ENCODE measurements at places on chromosomes 16 and 17.

DNA sequence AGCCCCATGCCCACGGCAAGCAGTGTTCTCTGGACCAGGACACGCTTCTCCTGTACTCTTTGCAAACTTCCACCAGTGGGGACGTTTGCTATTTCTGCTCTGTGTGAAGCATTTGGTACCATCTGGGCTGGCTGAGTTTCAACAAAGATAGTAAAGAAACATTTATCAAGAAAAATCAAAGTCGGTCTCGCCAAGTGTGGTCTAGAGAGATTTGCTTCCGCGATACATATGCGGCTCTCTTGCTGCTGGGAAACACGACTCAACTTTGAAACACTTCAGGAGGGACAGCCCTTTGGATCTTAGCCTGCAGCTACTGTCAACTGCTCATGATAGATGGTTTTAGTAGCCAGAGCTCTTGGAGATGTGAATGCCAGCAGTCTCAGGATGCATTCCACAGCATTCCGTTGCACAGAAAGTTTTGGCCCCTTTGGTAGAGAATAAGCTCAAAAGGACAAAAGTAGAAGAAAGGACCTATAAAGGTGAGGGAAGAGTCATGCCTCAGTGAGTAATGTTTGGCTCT, 168.2 kb upstream of the CACNG3 start:
- no peak for DNase-seq

DNA sequence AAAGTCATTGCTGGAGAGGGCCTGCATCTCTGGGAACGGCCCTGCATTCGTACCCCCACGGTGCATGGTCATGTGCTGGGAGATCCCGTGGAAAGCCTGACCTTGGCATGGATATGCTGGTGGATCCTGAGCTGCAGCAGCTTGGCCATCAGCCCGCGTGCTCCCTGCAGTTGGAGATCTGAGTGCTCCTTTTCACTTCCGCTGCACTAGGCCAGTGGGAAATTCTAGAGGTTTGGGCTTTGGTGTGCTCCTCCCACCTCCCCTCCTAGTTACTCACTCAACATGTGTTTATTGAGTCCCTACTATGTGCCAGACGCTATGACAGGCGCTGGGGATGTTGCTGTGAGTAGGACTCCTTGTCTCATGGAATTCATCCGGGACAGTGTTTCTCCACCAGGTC, 91.1 kb downstream of the RGS9 start:
- no peak for DNase-seq

GRCh38 chr17:13475574-13476223, 126.0 kb downstream of the HS3ST3A1 start:
- DNase-seq = no peak

DNA sequence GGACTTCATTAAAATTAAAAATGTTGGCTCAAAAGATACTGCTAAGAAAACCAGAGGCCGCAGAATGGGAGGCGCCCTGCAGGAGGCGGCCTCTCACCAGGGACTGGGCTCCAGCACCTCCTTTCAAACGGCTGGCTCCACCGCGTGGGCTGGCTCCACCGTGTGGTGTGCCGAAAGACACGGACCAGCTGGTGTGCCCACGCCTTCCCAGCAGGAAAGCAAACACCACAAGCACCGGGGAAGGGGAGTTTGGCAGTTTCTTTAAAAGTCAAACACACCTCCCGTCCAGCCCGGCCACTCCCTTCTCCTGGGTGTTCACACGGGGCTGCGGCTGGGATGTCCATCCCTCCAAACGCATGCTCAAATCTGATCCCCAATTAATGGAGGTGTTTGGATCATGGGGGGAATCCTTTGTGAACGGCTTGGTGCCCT, 13.9 kb downstream of the HAGH start:
- DNase-seq = no peak

DNA sequence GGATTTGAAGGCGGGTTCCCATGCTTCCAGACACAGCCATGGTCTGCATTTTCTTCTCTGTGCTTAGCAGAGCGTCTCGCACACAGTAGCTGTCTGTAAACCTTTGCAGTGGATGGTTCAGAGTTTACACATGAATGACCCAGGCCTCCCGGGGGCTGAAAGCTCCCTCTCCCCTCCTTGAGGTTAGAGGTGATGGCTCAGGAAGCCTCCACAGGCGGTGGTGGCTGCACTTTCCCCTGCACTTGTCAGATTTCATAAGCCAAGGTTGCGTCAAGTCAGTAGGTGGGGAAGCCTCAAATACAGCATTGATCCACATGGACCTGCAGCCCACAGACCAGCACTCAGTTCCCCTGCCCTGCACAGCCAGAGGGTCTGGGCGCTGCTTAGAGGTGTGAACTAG, 211.9 kb downstream of the KATNIP start:
- no peak for DNase-seq

DNA sequence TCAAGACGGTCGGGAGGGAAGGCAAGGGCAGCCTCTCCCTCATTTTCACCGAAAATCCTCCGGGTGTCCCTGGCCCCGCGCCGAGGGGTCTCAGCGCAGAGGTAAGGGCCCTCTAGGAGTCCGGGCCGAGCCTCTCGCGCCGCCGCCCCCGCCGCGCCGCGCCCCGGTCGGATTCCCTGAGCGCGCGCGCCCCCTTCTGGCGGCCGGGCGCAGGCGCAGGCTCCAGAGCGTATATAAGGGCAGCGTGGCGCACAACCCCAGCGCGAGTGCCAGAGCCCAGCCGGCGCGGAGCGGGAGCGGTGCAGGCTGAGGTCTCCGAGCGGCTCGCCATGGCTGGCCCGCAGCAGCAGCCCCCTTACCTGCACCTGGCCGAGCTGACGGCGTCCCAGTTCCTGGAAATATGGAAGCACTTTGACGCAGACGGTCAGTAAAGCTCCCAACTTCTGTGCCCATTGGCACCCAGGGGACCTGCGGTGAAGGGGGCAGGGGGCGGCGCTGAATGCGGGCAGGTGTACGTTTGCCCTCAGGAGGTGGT, at the start of gene CALB2:
CALB2 (plus strand) TSS at position 260 of the 535 bp plus-strand sequence; CDS start at position 330, 70 bp downstream.
- DNase-seq = no peak

GRCh38 chr17:17921192-17922069, 50.8 kb downstream of the TOM1L2 start:
- no peak for DNase-seq

DNA sequence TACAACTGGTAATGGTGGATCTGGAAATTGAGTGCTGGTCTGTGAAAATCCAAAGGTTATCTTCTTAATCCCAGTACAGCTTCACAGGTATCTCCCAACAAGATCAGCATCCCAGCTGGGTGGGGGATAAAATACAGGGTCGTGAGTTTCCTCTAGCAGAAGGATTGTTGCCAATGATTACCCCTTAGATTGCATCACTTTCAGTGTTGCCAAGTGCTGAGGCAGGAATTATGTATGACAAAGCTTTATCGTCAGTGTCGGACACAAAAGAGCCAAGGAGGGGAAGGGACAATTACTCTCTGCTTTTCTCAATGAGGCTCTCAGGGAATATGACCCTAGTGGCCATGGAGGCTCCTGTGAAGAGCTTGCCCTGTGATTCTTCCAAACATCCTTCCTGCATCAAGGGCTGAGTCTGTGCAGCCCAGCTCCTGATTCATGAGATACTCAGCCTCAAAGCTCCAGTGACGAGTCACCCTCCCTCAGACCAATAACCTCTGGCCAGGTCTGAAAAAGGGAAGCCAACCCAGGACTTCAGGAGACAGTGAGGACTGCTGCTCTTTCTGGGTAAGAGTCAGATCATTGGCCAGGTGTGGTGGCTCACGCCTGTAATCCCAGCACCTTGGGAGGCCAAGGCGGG, 15.0 kb downstream of the OR1F1 start:
- DNase-seq = no peak

GRCh38 chr17:33050611-33051140, 59.0 kb downstream of the SPACA3 start:
- no peak for DNase-seq

GRCh38 chr17:54085020-54085419, 262.3 kb downstream of the KIF2B start:
- no peak for DNase-seq

- DNase-seq = no peak
Measured at GRCh38 chr17:48011405-48012150, 26.0 kb downstream of the COPZ2 start.

GRCh38 chr17:27590864-27591263, 40.1 kb upstream of the LGALS9 start:
- DNase-seq = no peak

DNA sequence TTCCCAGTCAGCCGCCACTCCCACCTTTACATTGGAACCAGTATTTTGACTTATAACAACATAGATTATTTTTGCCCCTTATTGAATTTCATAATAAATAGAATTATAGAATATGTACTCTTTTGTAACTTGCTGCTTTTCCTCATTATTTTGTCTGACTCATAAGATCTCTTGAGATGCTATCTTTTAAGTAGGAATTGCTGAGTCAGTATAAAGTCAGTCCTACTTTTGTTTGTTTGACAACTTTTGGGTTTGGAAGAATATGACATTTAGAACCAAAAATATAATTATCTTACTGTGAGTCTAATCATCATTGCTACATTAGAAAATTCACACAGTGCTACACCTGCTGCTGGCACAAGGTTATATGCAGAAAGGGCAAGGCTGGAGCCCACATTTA, 69.7 kb downstream of the STXBP4 start:
- no peak for DNase-seq

DNA sequence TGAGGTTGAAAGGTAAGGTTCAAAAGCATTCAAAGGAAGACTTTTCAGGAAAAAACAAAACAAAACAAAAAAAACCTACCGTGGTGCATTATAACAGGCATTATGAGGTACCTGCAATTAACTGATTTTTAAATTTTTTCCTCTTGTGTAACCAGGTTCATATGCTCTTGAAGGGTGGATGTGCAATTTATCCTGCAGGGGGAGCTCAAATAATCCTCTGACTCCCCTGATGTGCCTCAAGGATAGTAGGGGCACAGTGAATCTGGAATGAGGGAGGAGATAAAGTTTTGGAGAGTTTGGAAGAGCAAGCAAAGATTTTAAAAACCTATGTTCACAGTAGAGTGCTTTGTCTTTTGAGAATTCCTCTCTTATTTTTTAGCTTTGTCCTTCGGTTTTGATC, 1349.4 kb downstream of the CDH8 start:
- no peak for DNase-seq

DNA sequence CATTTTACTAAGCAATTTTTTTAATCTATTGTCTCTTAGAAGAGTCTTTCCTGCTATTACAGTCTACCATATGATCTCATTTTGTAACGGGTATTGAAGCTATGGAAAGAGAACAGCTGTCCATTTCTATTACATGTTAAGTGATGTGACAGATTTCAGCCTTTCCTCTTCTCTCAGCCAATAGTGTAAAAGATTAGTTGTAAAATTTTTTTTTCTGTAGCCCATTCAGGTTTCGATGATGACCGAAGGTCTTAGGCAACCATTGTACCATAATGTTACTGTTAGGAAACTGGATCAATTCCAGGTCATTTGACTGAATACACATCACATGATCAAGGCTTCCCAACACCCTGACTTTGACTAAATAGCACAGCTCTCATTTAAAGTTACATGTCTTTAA, 147.6 kb upstream of the HLF start:
- no peak for DNase-seq

GRCh38 chr17:39943702-39944392, 16.3 kb downstream of the LRRC3C start:
- no peak for DNase-seq

DNA sequence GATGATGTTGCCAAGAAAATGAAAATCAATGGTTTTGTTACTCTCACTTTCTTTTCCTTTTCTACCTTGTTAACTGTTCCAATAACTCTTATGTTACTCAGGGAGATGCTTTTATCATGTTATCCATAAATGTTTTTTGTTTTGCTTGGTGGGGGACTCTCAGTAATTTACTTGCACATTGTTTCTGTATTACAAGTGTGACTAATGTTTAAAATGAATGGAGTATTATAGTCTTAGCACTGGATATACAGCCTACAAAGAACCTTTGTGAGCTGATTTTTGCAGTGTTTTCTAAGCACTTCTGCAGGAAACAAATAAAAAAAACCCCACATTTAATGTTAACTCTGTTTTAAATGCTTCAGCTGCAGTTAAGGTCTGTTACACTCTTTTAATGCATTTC, 12.1 kb downstream of the VMP1 start:
- no peak for DNase-seq

DNA sequence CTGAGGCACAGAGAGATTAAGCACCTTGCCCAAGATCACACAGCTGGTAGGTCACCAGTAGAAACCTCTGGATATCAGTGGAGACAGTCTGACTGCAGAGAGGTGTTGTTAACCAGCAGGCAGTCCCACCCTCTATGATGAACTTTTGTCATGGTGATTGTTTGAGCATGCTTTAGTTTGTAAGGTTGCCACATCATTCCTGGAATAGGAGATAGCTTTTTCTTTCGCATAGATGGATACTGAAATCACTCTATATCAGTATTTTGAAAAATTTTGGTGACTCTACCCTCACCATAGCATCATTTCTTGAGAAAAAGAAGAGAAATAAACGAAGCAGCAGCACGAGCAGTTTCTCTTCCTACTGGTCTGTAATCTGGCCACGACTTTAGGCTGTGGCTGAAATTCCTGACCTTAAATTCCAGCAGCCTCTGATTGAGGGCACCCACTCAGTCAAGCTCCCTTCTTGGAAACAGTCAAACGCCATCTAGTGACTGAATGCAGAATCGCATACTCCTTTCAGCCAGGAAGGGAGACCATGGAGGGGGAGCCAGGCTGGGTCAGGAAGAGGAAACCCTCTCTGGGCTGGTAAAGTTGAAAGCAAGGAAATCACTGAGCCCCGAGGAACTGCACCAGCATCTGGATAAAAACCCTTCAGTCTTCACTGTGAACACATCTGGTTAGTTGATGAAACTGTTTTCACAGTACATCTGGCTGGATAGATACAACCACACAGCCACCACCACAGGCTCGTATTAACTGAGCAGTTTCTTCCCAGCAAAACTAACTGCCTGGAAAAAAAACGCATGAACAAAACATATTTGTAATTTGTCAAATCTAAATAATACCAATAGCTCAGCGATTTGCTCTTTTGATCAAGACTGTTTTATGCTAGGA, 108.5 kb upstream of the XYLT1 start:
- no peak for DNase-seq

DNA sequence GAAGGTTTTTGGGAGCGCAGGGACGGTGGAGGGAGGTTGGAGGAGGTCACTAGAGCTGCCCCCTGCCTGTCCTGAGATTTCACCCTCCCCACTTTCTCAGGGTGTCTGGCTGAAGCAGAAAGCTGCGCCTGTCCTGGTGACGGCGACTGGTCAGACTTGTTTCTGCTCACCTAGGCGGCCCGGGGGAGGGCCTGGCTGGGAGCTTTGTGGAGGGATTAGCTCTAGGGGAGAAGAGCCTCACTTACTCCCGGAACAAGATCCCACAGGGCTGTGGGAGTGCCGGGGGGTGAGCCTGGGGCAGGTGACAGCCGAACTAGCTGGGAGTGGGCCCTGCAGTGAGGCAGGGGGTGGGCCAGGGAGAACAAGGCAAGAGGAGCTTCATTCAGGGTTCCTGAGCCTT, 11.5 kb downstream of the NHERF1 start:
- DNase-seq = no peak

Data from cerebellar nuclear complex (tissue), 1 donor.